NCI-H2081 treated with DMSO at 0.1 percent for 48 hours (cell line): ENCODE measurements at places on chromosomes 5 and 9.

DNA sequence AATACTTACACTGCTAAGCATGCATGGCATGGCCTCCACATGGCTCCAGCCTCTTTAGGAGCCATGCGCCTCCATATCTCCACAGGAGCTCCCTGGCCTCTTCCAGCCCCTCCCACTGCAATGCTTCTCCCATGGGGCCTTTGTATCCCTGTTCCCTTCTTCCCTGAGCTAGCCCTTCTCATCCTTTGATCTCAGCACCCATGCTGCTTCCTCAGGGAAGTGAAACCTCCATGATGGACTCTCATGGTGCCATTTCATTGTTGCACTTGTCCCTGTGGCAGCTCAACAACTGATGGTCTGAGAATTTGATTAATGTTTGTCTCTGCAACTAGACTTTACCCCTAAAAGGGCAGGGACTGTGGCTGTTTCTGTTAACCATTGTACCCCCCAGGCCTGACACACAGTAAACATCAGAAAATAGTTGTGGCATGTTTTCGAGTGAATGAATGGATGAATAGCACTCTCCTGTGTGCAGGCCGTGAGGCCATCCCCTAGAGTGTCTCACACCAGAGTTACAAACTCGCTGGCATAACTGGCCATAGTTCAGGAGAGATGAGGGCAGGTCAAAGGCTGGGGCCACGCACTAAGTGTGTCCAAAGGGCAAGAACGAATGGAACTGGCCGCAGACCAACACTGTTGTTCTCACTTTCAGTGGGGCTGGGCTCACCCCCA is 6.6 kb downstream of the IDNK start:
- no peak for DNase-seq

- no peak for DNase-seq
These were observed 1137.8 kb downstream of the CDH18 start for GRCh38 chr5:18850216-18850615.

GRCh38 chr9:121972501-121972981 is 120.6 kb downstream of the TTLL11 start:
- no peak for DNase-seq

GRCh38 chr5:137392261-137392660 is 106.9 kb downstream of the SPOCK1 start:
- DNase-seq = no peak

GRCh38 chr5:14869668-14870164 is 1.9 kb downstream of the ANKH start:
- DNase-seq = no peak

- no peak for DNase-seq
These were observed 300 bp upstream of the SVEP1 start for GRCh38 chr9:110579862-110580219.

DNA sequence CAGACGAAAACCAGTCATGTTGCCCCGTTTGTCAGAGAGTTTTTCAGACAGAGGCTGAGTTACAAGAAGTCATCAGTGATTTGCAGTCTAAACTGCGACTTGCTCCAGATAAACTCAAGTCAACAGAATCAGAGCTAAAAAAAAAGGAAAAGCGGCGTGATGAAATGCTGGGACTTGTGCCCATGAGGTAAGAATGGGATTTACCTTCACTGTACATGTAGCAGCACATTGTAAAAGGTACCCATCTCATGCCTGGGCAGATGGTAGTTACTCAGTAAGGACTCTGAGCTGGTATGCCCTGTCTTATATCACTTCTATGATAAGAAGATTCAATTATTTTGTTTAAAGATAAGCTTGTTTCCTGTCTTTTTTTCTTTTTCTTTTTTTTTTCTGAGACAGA is 38.8 kb downstream of the RAD50 start:
- DNase-seq = no peak

- DNase-seq = no peak
These were observed 12.9 kb upstream of the MOB3B start for GRCh38 chr9:27542508-27542907.

GRCh38 chr5:68554571-68555279 is 339.2 kb downstream of the PIK3R1 start:
- DNase-seq = no peak

GRCh38 chr5:5666369-5666768 is 243.9 kb downstream of the ICE1 start:
- DNase-seq = no peak

DNA sequence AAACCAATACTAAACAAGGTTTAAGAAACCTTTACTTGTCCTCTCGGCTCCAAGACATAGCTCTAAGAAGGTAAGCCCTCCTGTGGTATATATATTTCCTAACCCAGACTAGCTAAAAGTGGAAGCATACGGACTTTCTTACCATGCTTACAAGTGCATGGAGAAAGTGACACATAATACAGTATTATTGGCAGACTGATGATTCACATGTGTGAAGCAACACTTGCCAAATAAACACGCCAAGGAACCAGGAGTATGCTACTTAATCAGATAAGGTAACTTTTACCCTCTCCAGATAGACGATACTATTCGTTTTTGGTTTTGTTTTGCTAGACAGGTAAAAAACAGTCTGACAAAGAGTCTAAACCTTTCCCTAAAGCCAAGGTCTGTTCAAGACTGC is 264.1 kb downstream of the MLLT3 start:
- DNase-seq = no peak

DNA sequence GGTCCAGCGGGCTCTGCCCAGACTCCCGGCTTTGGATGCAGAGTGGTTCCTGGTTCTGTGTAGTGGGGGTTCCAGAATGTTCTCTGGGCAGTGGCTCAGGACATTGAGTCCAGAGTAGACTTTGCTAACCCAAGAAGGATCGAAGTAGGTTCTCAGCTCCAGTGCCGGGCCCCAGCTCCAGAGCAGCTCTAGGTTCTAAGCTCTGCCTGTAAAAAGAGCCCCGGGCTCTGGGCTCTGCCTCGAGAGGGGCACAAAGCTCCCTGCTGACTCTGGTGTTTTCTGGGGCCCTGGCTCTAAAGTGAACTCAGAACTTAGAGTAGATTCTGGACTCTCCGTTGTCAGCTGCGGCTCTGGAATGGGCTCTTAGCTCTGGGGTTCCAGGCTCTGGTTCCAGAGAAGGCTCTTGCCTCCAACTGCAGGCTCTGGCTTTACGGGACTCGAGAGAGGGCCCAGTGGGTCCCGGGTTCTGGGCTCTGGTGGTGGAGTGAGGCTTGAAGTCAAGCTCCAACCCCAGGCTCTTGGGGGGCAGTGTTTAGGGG is 414 bp downstream of the WDR38 start:
- DNase-seq = no peak

DNA sequence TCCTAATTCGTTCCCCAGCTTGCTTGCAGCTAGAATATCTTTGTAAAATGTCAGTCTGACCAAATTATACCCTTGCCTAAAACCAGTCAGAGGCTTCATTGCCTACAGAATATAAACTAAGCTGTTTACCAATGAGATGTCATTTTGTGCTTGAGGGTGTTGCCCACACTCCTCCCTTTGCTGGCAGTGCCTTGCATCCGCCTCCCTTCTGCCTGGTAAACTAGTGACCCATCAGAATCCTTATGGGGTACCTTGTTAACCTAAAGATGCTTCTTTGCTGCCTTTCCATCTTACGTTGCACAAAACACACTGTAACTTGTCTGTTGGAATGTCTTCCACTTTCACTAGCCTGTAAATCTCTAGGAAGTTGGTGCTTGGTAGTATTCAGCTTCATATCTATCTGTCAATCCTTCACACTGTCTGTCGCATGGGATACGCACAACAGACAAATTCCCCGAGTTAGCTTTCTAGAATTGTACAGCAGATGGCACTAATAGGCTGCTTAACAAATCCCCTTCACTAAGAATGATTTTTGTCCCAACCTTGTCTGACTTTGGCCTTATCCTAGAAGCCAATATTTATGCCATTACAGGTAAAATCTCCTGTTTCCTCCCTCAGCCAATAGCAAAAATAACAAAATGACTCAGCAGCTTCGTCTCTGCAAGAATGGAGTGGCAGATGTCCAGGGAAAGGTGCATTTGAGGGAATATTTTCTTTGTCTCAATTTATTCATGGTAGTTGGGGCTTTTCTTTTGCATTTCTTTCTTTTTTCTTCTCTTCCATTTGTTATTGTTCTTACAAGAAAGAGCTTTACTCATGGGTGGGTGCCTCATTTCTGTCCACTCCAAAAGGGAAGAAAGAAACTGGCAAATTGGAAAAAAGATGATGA is 3.0 kb downstream of the NUDT2 start:
- no peak for DNase-seq

- DNase-seq = no peak
These were observed 475.4 kb downstream of the DMAC1 start for GRCh38 chr9:7324152-7324598.

GRCh38 chr5:168365581-168366081 is 74.2 kb downstream of the WWC1 start:
- DNase-seq = no peak

DNA sequence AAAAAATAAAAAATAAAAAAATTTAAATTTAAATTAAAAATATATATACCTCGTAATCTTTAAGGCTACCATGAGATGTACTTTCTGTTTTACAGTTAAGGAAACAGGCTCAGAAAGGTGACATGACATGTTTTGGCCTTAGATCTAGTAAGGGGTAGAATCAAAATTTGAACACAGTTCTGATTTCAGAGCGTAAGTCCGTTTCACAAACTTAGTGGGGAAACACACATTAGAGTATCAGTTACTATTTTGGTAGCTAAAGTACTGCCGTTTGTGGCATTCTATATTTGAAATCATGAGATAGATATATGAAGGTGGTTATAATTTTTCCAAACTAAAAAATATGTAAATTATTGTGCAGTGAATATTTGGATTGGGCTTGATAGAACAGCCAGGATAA is 186.2 kb downstream of the DENND1A start:
- no peak for DNase-seq

DNA sequence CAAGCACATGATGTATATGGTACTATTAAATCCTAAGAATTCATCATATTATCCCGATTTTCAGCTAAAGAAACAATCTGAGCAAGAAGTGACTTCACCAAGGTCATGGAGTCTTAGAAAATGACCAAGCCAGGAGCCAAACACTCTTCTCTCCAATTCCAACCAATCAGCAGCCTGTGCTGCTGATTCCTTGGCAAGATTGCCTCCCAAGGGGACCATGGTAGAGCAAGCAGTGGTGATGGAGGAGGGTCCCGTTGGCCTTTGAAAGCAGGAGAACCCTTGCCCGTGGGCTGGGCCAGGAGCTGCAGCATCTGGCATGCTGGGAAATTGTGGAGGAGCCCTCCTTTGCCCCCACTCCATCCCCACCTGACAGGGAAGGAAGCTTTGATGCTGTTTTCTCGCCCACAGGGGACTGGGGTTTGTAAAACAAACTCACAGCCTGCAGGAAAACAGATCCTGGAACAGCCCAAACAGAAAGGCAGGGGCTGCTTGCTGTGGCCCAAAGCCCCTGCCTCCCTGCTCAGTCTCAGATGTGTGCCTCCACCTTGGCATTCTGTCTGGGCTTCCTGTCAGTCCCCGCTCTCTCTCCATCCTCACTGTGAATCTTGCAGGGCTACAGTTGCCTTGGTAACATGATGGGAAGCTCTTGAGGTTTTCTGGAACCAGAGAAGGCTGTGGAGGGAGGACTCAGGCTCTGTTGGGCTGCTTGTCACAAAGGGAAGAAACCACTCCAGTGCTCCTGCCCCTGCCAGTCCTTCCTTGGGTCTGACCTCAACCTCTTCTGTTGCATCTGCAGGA is 70.8 kb upstream of the HSPA9 start:
- DNase-seq = no peak

DNA sequence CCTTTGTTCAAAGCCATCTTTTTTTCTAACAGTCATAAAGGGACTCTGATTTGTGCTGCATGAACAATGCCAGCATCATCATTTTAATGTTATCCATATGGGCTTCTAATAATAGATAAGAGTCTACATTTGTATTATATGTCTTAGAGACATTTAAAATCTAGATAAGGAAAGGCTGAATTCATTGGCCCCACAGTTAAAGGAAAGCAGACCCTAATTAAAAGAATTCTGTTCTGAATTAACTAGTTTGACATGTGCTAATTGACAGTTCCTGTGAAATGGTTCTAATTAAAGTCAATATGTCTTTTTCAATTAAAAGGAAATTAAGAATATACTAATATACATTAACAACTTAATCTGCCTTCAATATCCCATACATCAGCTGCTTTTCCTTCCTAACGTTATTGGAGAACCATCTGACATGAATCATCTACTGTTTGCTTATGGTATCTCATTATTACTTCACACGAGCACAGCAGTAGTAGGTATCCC is 104.7 kb downstream of the NR2F1-AS1 start:
- no peak for DNase-seq

- DNase-seq = no peak
These were observed 1.2 kb downstream of the TENT4A start for GRCh38 chr5:6714226-6715041.

- no peak for DNase-seq
These were observed at the start of gene ASS1 for GRCh38 chr9:130444565-130445221. Gene ASS1, plus strand, starts transcription at chr9:130444961. Its CDS starts 7,268 bp downstream, at chr9:130452229.

DNA sequence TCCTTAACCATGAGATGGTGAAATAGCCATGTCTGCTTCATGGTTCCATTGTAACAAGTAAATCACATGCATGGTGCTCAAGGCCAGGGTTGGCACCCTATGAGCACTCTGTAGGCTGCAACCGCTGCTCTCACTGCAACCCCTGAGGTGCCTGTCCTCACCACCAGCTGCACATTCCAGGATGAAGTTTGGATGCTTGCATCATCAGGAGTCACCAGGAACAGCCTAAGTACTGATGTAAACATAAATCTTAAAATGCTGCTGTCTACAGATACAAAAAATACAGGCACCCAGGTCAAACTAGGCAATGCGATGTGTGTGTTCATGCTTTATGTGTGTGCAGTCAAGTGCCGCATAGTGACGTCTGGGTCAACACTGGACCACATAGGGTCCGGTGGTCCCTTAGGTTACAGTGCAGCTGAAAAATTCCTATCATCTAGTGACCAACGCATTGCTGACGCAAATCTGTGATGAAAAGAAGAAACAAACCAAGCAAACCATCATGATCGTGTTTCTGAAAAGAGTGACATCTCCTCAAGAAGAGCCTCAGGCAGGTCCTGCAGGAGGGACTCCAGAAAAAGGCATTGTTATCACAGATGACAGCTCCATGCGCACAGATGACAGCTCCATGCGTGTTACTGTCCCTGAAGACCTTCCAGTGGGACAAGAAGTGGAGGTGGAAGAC is 234.8 kb downstream of the AUH start:
- no peak for DNase-seq

DNA sequence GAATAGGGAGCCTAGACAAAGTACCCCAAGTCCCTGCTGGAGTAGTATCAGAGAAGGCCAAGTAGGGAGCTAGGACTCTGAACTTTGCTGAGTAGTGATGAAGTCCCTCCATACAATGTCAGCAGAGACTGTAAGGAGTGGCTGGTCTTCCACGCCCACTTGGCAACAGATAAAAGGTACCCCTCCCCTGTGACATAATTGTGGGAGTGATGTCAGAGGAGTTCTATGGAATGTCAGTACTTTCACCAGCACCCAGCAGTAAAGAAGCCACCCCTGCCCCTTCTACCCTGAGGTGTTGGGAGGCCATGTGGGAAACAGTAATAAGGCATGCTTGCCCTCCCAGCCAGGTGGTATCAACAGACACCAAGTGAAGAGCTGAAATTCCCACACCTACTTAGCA is 143.9 kb downstream of the SLIT3 start:
- DNase-seq = no peak

- no peak for DNase-seq
These were observed 44.8 kb downstream of the NIM1K start for GRCh38 chr5:43236653-43237355.
